ENCODE measurements at places on chromosomes 12 and 14. TPM values are rescaled to one million over a fixed set of nuclear protein-coding genes. Genes with fewer than 3 reads are reported as not detected.

DNA sequence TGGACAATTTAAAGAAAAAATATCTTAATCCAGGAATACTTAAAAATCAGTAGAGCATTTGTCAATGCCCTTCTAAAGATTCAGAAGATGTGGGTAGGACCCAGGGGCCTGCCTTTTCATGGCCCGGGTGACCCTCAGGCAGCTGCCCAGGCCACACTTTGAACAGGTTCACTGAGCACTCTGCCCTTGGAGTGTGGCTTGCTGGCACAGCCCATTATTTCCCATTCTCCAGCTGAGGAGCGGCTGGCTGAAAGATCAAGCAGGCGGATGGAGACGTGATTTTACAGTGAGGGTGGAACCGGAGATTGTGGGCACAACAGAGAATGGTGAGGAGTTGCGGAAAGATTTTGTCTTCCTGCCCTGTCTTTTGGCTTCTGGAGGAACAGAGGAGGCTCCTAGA lies 7.1 kb upstream of the PRPH start:
- DNase-seq: no peak
- peaks cover 5% of the 10 kb centered on the region for H3K4me1 ChIP-seq
- H3K27ac ChIP-seq: no peak overlapping the region
- H3K36me3 ChIP-seq: no peaks in the 10 kb centered on the region
- no peak overlapping the region for H3K4me3 ChIP-seq
- H3K27me3 ChIP-seq: peaks cover 16% of the 10 kb centered on the region

GRCh38 chr12:96146747-96147146 lies 47.4 kb upstream of the ELK3 start:
- peaks cover 9% of the 10 kb centered on the region for H3K4me1 ChIP-seq
- no peaks in the 10 kb centered on the region for H3K27me3 ChIP-seq
- H3K27ac ChIP-seq: no peak overlapping the region
- H3K36me3 ChIP-seq: no peaks in the 10 kb centered on the region

Gene CCDC197
- total RNA-seq: not detected

GRCh38 chr12:75585330-75585729 lies 73.9 kb upstream of the KRR1 start:
- no peak for DNase-seq
- no peaks in the 10 kb centered on the region for H3K36me3 ChIP-seq
- no peak overlapping the region for H3K27ac ChIP-seq
- no peaks in the 10 kb centered on the region for H3K27me3 ChIP-seq

DNA sequence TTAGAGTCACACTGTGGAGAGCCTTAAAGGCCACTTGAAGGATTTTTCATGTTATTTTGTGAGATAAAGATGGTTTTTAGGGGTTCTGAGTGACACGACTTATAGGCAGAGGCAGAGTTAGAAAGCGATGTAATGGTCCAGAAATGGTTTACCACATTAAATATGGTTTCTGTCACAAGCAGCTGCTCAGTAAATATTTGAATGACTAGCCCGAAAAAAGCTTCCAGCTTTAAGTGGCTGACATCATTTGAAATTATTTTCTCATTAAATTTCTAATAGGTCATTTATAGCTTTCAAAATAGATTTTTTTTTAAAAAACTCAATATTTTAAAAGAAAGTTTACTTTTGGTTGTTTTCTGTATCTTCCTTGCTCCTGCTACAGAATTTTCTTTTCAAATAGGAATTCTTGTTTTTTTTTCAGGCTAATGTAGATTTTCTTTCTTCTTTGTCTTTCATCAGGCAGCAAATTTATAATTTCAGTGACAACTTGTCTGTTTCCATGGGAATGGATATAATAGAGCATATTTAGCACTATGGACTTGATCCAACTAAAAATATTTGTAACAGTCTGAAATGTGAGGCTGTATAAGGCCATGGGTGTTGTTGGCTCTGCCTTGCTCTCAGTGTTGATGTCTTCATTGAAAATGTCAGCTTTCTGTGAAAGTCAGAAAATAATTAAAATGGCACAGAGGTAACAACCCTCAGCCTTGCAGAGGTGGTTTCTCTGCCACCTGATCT lies 700.0 kb downstream of the TMTC2 start:
- no peak for DNase-seq
- H3K4me3 ChIP-seq: no peak overlapping the region
- no peak overlapping the region for H3K27ac ChIP-seq
- no peaks in the 10 kb centered on the region for H3K36me3 ChIP-seq
- H3K27me3 ChIP-seq: no peaks in the 10 kb centered on the region

Gene ITGA7
- total RNA-seq: 17.5 TPM

Gene ABCC9
- total RNA-seq: 27.5 TPM

GRCh38 chr14:51651388-51652167 lies at the start of gene FRMD6:
TSS of gene FRMD6 (plus strand) at chr14:51651910. CDS start at chr14:51689837, 37,927 bp downstream.
- peaks cover 25% of the 10 kb centered on the region for H3K4me1 ChIP-seq
- no peaks in the 10 kb centered on the region for H3K36me3 ChIP-seq
- H3K27me3 ChIP-seq: no peaks in the 10 kb centered on the region
- H3K4me3 ChIP-seq: peak within 1 kb of the TSS; percentile 79

DNA sequence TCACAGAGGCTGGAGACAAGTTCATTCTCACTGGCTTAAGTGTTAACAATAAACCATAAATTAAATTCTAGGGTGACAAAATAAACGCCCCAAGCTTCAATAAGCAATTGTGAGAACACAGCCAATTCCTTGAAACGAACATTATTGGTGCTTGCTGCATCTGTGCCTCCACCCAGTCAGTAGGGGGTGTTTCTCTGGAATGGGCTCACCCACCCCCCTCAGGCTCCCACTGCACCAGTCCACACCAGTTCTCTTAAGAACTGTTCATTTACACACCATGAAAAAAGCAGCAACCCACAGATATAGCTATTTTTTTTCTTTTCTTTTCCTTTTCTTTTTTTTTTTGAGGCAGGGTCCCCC lies 34.7 kb downstream of the CDC42BPB start:
- DNase-seq: no peak
- H3K27me3 ChIP-seq: no peaks in the 10 kb centered on the region
- H3K36me3 ChIP-seq: no peaks in the 10 kb centered on the region
- no peak overlapping the region for H3K27ac ChIP-seq
- H3K4me1 ChIP-seq: peaks cover 62% of the 10 kb centered on the region
- H3K4me3 ChIP-seq: no peak overlapping the region

Gene EIF2B2
- total RNA-seq: 30.4 TPM

Gene SLC38A4
- total RNA-seq: 1.1 TPM

GRCh38 chr14:61620130-61620946 lies 75.0 kb upstream of the HIF1A start:
- no peak overlapping the region for H3K4me3 ChIP-seq
- H3K36me3 ChIP-seq: no peaks in the 10 kb centered on the region
- H3K27ac ChIP-seq: no peak overlapping the region
- peaks cover 5% of the 10 kb centered on the region for H3K4me1 ChIP-seq

DNA sequence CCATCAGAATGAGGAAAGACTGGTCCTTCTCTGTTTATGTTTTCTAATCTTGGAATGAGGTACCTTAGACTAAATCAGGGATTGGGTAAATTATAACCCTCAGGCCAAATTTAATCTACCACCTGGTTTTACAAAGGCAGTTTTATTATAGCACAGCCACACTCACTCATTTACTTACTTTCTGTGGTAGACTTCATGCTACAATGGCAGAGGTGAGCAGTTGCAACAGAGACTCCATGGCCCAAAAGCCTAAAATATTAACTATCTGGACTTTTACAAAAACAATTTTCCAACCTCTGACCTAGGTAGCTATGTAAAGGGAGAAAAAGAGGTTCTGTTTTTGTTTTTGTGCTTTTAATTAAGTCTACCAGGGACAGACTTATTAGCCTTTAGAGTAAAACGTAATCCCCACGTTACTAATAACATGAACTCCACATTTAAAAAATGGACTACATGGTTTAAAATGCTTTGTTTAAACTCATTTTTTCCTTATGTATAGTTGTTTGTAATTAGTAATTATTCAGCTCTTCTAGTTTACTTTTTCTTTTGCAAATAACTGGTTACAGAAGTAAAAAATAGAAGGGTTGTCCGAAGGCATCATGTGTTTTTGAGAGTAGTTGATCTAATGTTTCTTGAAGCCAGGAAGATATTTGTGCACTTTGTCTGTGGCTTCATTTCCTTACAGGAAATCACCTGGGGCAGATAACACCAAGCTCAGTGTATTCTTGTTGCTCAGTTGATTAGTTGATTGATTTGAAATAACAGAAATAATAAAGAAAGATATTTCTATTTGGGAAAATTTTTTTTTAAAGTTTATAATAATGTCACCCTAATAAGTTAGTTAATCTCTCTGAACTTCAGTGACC lies 57.6 kb upstream of the ATP2B1 start:
- no peak overlapping the region for H3K4me3 ChIP-seq
- no peaks in the 10 kb centered on the region for H3K27me3 ChIP-seq
- H3K4me1 ChIP-seq: no peaks in the 10 kb centered on the region
- DNase-seq: no peak
- no peak overlapping the region for H3K27ac ChIP-seq
- no peaks in the 10 kb centered on the region for H3K36me3 ChIP-seq

GRCh38 chr12:108377260-108377659 lies 38.1 kb upstream of the CMKLR1 start:
- H3K4me3 ChIP-seq: no peak overlapping the region
- H3K36me3 ChIP-seq: no peaks in the 10 kb centered on the region
- DNase-seq: no peak
- no peak overlapping the region for H3K27ac ChIP-seq

DNA sequence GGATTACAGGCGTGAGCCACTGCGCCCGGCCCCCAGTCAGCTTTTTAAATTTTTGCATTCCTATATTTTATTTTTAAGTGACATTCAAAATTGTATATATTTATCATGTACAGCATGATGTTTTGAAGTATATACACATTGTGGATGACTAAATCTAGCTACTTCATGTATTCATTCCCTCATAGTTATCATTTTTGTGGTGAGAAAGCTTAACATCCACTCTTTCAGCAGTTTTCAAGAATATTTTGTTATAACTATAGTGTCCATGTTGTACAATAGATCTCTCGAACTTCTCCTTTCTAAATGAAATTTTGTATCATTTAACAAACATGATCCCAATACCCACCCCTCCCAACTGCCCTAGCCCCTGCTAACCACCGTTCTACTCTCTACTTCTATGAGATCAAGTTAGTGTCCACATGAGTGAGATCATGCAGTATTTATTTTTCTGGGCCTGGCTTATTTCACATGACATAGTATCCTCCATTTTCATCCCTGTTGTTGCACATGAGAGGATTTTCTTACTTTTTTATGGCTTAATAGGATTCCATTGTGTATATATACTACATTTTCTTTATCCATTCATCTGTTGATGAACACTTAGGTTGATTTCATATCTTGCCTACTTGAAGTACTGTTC lies 8.8 kb upstream of the HEBP1 start:
- no peaks in the 10 kb centered on the region for H3K36me3 ChIP-seq
- no peaks in the 10 kb centered on the region for H3K27me3 ChIP-seq
- H3K4me3 ChIP-seq: no peak overlapping the region

- H3K4me3 ChIP-seq: no peak overlapping the region
- H3K36me3 ChIP-seq: no peaks in the 10 kb centered on the region
- no peak overlapping the region for H3K27ac ChIP-seq
Measured at GRCh38 chr12:108399514-108399913, 60.4 kb upstream of the CMKLR1 start.

DNA sequence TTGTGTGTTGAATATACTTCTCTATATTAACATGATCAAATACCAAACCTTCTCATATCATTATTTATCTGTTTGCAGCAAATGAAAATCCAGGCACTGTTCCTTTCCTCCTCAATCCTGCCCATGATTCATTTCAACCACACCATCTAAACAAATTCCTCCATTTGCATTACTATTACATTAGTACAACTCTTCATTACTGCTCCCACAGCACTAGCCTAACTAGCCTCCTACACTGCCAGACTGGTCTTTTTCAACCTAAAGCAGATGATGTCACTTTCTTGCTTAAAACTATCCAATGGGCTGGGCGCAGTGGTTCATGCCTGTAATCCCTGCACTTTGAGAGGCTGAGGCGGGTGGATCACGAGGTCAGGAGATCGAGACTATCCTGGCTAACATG lies 117.3 kb upstream of the MYF6 start:
- H3K4me3 ChIP-seq: no peak overlapping the region
- H3K27me3 ChIP-seq: no peaks in the 10 kb centered on the region
- DNase-seq: no peak

DNA sequence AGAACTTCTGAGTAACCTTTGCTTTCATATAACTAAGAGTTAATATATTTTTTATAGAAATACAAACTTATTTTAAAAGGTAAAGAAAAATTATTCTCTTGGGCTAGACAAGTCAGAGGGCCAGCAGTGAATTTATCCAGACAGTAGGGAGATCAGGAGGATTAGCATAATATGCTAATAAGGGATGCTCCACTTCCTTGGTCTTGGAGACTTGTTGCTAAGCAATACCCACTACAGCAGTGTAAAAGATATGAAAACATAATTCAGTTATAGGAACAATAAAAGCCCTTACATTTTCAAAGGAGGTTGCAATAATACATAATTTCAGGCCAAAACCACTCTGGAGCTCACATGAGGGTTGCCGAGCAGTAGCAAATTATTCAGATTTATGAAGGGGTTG lies 615.6 kb downstream of the KCNH5 start:
- no peak overlapping the region for H3K4me3 ChIP-seq
- H3K27me3 ChIP-seq: no peaks in the 10 kb centered on the region
- no peak overlapping the region for H3K27ac ChIP-seq
- no peaks in the 10 kb centered on the region for H3K4me1 ChIP-seq
- DNase-seq: no peak
- no peaks in the 10 kb centered on the region for H3K36me3 ChIP-seq

Gene C14orf132
- 44.8 TPM for total RNA-seq

Gene TRIP11
- total RNA-seq: 62.6 TPM

DNA sequence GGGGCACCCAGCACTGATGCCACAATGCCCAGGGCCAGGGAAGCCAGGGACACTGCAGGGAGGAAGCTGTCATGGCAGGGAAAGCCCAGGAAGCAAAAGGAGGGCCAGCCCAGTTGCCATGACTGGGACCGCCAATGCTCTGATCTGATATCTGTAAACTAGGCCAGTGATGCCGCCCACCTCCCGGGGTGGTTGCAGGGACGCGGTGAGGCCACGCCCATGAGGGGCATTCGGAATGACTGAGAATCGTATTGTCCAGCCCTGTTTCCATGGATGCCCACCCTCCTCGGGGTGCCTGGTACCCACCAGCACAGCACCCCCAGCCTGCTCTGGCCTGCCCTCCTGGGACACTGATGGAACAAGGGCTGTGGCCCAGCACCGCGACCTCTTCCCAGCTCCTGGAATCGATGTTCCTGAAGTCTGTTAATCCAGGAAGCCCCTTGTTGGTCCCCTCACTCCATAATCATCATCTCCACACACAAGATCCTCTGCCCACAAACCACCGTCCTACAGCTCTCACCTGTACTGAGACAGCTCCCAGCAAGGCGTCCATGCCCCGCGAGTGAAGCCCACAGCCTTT lies 48.7 kb downstream of the CHGA start:
- peaks cover 3% of the 10 kb centered on the region for H3K36me3 ChIP-seq
- H3K27me3 ChIP-seq: no peaks in the 10 kb centered on the region
- no peak overlapping the region for H3K27ac ChIP-seq
- H3K4me3 ChIP-seq: no peak overlapping the region
- peak; percentile 36 for DNase-seq
